ENCODE measurements at places on chromosomes 3 and 15. TPM values are rescaled to one million over a fixed set of nuclear protein-coding genes. Genes with fewer than 3 reads are reported as not detected.

CDHR4 gene
- total RNA-seq, result not detected

CAV3 gene
- not detected for total RNA-seq

PLSCR5 gene
- not detected for total RNA-seq

DLL4 gene
- total RNA-seq, result 27.6 TPM

ARGFX gene
- not detected for total RNA-seq

PTPRG gene
- total RNA-seq, result 100 TPM

BCL2A1 gene
- total RNA-seq, result 1.8 TPM

NCEH1 gene
- total RNA-seq, result 9.3 TPM

MRPS25 gene
- total RNA-seq, result 31.3 TPM

PLS1 gene
- 2.8 TPM for total RNA-seq

NR2E3 gene
- 0.56 TPM for total RNA-seq

PRKCD gene
- 39.9 TPM for total RNA-seq

CYP1A2 gene
- total RNA-seq, result 0.37 TPM

ARL13B gene
- 13.7 TPM for total RNA-seq

RARB gene
- total RNA-seq, result 11.2 TPM

NRG4 gene
- 7.5 TPM for total RNA-seq

SLC27A2 gene
- 1.6 TPM for total RNA-seq

TUBGCP4 gene
- 13.2 TPM for total RNA-seq

CPNE9 gene
- total RNA-seq, result not detected

GOLGA8T gene
- total RNA-seq, result 2.1 TPM

GOLGA6L10 gene
- total RNA-seq, result 0.56 TPM

NFKBIZ gene
- 296 TPM for total RNA-seq

TTLL13 gene
- not detected for total RNA-seq

ANKUB1 gene
- not detected for total RNA-seq

GNL3 gene
- 55.8 TPM for total RNA-seq

KNG1 gene
- 0.09 TPM for total RNA-seq

TGFBR2 gene
- 360 TPM for total RNA-seq

HYAL1 gene
- 12.2 TPM for total RNA-seq

All from omental fat pad (tissue), 4 donors.